Activated naive CD4-positive, alpha-beta T cell treated with Interleukin-2 at 50 U/mL for 16 hours (primary cell): ENCODE measurements at places on chromosomes 2 and 18.
A peak's percentile ranks its signal among the peaks of the same experiment; 100 is the strongest.

DNA sequence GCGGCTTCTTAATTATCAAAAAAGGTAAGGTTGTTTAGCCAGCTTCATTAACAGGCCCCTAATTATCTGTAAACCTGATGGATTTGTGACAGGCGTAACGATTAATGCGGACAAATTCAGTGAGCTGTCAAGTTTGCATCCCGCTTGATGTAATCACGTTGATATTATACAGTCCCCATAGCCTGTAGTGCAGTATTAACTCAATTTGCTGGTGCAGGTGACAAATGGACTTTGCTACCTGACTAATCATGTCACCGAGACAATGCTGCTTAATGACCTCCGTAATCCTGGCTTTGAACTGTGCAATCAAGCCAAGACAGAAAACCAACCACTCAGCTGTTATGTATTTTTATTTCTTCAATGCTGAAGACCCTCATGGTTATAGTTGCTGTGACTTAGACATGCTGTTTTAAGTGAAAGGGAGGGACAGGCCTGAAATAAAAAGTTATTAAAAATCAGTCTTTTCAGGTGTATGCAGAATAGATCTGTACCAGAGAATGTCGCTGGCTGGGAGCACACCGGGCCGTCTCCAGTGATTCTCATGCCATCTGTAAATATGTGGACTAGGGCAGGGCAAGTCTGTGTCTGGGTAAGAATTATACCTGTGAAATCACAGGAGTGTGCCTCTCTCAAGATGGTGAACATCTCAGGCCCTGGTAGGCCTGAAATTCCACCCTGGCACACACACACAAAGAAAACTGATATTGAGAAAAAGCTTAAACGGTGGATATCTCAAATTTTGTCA lies 4.3 kb downstream of the TSHZ1 start:
- DNase-seq, result no peak

DNA sequence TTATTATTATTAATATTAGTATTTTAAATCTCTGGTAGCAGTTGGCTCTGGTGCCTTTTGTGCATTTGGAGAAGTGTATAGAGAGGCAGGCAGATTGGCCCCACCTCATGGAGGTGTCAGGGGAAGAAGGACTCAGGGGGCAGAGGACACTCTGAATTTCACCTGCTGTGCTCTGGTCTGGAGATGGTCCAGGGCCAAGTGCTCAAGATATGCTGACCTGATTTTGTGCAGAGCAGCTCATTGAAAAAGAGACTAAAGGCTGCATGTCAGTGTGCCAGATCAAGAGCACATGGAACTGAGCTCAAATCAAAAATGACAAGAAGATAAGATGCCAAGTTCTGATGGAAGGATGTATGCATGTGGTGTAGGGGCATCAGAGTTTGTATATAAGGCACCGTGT lies 323.6 kb upstream of the TNP1 start:
- DNase-seq, result no peak

- DNase-seq, result no peak
These were observed 186.8 kb downstream of the BCL2 start for GRCh38 chr18:63132819-63133200.

DNA sequence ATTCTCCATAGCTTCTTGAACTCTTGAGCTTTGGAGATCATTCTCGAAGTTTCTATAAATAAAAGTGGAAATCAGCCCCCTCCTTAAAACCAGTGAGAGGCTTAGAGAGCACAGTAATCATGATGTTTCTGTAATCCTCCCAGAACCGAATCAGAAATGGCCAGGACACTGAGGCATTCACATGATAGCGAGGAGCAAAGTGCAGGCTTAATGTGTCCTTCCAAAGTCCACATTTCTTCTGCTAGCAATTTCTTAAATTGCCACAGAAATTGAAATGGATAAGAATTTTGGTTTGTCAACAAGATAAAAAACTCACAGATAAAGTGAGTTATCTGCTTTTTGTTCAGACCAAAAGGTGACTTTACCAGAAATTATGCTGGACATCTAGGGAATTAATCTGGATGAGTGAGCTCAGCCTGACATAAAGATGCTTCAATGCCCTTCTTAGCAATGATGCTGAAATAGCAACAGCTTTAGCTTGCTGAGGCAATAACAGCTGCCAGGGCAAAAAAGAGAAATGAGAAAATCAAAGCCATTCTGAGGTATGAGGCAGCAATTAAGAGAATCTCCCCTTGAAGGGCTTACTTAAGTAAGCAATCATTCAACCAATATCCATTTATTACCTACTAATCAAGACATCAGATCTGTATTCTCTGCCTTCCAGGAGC lies 82.4 kb upstream of the PHLPP1 start:
- DNase-seq, result no peak

DNA sequence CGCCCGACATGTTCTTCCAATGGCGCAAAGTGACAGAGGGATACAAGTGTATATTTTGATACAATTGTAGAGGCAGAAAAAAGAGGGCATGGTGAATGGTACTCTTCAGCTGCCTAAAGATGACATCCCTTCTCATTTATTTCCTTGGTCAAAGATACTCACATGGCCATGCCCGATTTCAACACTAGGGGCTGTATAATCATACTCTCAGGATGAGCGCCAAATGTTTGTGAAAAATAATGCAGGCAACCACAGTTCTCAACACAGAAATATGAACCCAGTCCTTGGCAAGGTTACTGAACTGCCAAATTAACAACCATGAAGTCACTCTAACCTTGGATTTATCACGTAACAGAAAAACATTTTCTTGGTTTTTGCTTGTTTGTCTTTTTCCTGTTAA lies 204.4 kb downstream of the CCDC102B start:
- no peak for DNase-seq

GRCh38 chr2:70101174-70101573 lies 13.9 kb downstream of the PCBP1 start:
- no peak for DNase-seq

DNA sequence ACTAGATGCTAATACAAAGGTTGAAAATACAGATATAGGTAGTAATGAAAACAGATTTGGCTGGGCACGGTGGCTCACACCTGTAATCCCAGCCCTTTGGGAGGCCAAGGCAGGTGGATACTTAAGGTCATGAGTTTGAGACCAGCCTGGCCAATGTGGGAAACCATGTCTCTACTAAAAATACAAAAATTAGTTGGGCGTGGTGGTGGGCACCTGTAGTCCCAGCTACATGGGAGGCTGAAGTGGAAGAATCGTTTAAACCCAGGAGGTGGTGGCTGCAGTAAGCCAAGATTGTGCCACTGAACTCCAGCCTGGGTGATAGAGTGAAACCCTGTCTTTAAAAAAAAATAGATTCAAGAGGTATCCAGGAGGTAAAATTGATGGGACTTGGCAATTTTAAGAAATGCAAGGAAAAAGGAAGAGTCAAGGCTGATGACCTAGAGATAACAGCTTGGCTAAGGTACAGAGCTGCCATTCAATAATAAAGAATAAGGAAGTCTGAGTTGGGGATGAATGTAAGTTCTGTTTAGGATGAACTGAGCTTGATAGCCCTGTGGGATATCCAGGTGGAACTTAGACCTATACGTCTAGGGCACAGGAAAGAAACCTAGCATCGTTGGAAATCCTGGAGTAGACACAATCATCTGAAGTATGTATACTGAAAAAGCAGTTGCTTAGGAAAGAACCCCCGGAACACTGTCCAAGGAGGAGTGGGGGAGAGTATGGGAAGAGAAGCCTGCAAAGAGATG lies 9.1 kb downstream of the MAT2A start:
- no peak for DNase-seq

DNA sequence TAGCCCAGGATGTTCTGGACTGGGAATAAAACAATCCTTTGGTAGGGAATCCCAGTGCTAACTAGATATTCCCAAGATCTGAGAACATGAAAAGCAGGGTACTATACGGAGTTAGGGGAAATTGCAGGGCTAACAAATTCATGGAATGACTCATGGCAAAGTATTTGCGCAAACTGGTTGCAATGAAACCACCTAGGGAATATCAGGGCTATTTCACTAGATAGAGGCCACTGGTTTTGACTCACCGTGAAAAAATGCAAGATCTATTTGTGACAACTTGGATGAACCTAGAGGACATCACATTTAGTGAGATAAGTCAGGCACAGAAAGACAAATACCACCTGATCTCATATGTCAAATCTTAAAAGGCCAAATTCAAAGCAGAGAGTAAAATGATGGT lies 233.3 kb downstream of the MBD2 start:
- DNase-seq, result no peak

DNA sequence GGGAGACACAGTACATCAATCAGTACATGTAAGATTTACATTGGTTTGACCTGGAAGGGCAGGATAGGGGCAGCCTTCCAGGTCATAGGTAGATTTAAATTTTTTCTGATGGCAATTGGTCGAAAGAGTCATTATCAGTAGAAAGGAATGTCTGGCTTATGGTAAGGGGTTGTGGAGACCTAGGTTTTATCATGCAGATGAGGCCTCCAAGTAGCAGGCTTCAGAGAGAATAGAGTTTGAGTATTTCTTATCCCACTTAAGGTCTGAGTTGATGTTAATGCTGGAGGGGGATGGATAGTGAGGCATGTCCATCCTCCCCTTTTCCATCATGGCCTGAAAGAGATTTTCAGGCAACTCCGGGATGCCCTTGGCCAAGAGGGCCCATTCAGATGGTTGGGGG lies 60.7 kb downstream of the SPTBN1 start:
- DNase-seq, result no peak

GRCh38 chr2:52597346-52597745 lies 1170.3 kb upstream of the CHAC2 start:
- no peak for DNase-seq

GRCh38 chr2:161273038-161273760 lies 35.0 kb upstream of the PSMD14 start:
- DNase-seq, result no peak

DNA sequence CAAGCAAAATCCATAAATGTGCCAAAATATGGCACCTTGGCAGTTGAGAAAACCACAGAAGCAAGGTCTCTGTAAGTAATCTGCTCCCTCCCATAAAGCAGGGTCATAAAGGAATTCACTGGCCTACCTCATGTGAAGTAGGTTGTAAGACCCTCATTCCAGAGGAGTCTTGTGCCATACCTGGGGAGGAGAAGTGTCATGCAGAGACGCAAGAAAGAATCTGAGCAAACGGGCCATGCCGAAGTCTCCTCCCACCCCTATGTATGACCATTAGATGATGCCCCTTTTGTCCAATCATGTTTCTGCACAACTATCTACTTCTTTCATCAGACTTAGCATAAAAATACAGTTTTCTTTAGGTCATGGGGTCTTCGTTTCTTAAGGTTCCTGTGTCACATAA lies 14.6 kb downstream of the NMUR1 start:
- no peak for DNase-seq

DNA sequence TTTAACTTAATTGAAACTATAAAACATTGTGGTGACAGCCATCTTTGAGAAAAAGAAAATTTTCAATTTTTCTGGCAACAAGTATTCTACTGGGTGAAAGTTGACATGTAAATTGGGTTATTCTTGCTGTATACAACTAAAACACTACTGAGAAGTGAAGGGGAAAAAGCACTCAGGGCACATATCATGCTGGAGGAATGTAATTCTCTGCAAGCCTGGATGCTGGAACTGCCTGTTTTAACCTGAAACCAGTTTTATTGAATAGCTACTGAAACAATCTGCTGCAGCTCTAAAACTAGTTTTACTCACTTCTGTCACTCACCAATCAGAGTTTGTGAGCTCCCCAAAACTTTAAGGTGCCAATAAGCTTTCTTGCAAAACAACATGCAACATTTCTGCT lies 1136.0 kb downstream of the LRP1B start:
- no peak for DNase-seq

- no peak for DNase-seq
These were observed 255.6 kb downstream of the DCDC2C start for GRCh38 chr2:3958969-3959368.

GRCh38 chr2:179051250-179051649 lies 1.3 kb upstream of the CCDC141 start:
- DNase-seq, result no peak

DNA sequence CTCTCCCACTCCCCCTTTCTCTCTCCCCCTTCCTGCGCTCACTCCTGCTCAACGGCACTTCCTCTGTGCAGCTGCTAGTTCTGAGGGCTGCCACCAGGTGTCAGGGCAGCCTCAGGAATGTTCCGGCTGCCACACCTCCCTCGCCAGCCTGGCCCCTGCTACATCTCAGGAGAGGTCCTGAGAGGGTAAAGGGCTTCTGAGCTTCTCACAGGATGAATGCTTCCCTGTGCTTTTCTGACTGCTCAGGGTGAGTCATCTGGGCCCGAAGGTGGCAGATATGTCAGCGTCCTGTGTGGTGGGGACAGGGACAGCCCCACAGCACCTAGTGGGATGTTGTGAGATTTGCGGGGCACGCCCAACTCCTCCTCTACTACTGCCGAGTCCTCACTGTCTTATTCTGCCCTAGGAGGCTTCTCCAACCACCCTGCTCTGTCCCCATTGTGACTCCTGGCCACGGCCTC lies 49.0 kb downstream of the PLEKHB2 start:
- peak; percentile 87 for DNase-seq

- DNase-seq, result no peak
These were observed 208.0 kb downstream of the PTPRM start for GRCh38 chr18:7775128-7775527.

DNA sequence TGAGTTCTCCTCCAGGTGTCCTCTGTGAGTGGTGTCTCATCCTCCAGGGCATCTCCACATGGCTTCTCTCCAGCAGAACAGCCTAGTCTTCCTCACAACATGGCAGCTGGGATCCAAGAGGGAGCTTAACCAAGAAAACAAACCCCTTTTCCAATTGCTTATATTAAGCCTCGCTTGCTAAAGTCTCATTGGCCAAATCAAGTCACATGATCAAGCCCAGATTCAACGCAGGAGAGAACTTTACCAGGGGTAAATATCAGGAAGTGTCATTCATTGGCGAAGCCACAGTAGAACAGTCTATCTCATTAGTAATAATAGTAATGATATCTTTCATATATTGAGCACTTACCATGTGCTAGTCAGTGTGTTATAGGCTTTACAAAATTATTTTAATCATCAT lies 53.1 kb downstream of the CDC42EP3 start:
- DNase-seq, result no peak

DNA sequence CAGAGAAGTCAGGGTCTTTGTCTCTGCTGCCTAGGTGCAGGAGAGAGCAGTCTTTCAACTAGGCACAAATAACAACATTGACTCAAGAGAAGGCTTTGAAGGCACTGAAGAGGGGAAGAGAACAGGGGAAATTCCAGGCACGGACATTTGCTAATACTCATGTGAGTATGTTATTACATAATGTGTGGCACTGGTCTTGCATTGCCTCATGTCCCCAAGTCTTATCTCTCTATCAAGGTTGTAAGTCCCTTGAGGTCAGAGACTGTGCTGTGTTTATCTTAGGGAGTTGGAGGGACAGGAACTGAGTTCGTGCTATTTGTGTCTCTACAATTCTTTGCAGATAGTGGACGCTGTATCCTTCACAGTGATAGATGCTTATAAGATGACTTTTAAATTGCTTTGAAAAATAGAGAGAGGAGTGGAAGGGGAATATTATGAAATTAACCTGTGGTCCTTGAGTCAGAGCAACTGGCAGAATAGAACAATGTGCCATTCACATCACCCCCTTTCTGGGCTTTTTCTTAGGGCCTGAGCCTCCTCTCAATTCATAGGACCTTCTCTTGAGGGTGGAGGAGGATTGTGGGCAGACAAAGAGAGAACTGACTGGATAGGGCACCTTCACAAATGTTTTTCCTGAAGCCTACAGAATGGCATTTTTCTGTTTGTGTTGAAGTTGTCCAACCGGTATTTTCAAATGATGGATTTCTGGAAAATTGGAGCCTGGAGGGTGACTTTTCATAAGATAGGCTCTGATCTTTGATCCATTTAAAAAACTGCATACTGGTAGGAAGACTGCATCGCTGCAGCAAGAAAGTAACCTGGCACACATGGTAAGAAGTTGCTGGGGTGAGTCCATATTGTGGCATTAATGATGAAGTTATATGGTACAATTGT lies 96.6 kb upstream of the CXCR4 start:
- no peak for DNase-seq

- DNase-seq, result no peak
These were observed 605.5 kb downstream of the SATB2 start for GRCh38 chr2:198852248-198852647.
